ENCODE measurements at places on chromosomes 2 and 18.

- DNase-seq: no peak
Observed at GRCh38 chr2:86518481-86518880, 44.8 kb downstream of the CHMP3 start.

DNA sequence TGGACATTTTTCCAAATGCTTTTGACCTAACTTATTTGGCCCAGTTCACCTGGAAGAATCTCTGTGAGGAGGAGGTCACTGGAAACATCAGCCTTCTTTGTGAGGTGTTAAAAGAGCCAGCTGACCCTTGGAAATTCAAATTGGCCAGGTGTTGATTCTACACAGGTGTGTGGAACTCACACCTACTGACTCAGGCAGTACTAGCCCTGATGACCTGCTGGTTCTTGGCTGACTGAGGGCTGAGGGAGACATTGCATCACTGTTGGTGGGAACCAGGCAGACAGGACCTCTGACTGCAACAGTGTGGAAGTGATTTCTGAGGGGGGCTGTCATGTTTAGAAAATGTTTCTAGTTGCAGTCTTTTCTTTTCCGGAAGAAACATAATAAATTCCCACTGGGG, 242.2 kb upstream of the LRRTM1 start:
- DNase-seq: no peak

DNA sequence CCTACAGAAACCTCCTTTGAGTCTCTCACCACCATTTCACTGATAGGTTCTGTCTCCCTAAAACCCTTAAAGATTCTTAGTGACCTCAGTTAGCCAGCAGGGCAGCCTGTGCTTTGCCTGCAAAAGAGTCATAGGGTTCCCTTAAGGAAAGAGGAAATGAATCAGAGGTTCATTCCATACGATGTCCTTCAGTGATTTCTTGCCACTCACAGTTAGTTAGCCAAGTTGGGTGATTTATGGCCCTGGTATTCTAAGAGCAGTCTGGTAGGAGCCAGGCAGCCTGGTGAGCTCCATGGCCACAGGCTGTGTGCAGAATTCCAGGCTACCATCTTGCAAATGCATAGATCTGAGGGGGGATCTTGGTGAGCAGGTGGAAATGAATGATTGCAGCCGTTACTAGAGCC, 18.7 kb upstream of the CCBE1 start:
- DNase-seq: peak; percentile 8

DNA sequence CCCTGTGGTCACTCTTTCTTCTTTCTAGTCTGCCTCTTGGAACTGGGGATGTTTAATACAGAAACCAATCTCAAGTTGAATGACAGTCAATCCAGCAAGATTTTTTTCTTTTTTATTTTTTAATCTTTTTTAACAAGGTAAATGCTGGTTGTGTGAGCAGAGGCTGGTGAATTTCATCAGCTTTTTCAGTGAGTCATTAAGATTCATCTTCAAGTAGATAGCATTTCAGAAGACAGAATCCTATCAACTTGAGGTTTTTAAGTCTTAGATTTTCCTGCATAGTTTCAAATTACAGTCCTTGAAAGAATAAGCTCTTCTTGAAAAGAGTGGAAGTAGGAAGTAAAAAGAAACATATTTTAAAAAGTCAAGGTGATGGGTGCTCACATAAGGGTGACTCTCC, 12.4 kb downstream of the SLC8A1 start:
- no peak for DNase-seq

DNA sequence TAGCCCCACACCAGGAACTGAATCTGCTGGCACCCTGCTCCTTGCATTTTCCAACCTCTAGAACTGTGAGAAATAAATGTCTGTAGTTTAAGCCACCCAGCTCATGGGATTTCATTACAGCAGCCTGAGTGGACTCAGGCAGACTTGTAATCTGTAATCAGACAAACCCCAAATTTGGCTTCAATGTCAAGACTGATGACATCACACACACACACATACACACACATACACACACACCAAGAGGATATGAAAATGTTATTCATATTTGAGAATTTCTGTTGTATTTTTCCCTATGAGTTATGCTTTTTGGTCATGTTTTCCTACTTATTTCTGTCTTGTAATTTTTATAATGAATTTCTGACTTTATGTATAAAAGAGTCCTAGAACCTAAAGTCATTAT, 83.8 kb upstream of the GLI2 start:
- DNase-seq: no peak

DNA sequence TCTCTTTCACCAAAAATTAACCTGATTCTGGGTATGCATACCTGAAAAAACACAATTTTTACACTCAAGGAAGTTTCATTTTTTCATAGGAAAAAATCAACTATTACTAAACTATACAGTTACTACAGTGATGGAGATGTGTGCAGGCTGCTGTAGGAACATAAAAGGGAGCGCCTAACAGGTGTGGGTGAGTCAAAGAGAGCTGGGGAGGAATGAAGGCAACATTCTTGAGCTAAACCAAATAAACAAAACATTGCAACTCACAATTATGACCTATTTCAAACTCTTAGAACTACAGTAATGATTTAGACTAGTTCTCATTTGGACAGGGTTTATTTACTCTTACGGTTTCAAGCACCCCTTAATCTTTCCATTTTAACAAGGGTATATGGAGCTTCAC, 13.4 kb upstream of the CLASP1 start:
- no peak for DNase-seq

DNA sequence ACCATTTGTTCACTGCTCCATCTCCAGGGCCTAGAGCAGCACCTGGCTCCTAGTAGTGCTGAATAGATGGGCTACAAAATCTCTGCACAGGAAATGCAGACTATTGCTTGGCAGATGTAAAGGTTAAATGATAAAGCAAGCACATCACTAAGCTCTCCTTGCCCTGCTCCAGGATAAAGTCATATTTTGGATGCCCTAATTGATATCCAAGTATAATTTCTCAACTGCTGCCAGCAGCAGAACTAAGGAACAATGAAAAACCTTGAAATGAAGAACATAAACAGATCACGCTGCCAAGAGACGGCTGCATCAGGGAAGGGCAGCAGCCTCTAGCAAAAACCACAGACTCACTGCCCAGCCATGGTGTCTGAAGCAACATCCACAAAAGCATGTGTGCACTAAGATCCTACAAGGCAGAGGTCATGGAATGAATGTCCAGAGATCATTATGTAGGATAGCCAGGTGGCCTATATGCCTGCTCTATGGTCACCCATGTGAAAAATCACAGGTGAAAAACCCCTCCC, 134.7 kb downstream of the TMEM163 start:
- no peak for DNase-seq

GRCh38 chr2:62305421-62306176, 109.7 kb downstream of the B3GNT2 start:
- DNase-seq: no peak

GRCh38 chr2:39608686-39609441, 56.9 kb upstream of the TMEM178A start:
- no peak for DNase-seq

DNA sequence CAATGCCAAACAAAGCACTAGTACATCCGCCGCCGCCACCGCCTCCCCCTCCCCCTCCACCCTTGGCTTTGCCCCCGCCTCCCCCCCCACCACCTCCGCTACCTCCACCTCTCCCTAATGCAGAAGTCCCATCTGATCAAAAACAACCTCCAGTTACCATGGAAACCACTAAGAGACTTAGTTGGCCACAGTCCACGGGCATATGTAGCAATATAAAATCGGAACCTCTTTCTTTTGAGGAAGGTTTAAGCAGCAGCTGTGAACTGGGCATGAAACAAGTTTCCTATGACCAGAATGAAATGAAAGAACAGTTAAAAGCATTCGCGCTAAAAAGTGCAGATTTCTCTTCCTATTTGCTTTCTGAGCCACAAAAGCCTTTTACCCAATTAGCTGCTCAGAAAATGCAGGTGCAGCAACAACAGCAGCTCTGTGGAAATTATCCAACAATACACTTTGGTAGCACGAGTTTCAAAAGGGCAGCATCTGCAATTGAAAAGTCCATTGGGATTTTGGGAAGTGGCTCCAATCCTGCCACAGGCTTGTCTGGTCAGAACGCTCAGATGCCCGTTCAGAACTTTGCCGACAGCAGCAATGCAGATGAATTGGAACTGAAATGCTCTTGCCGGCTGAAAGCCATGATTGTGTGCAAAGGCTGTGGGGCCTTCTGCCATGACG, 168.0 kb downstream of the ASXL3 start:
- no peak for DNase-seq

- DNase-seq: no peak
Observed at GRCh38 chr2:138030459-138030858, 66.2 kb downstream of the HNMT start.

DNA sequence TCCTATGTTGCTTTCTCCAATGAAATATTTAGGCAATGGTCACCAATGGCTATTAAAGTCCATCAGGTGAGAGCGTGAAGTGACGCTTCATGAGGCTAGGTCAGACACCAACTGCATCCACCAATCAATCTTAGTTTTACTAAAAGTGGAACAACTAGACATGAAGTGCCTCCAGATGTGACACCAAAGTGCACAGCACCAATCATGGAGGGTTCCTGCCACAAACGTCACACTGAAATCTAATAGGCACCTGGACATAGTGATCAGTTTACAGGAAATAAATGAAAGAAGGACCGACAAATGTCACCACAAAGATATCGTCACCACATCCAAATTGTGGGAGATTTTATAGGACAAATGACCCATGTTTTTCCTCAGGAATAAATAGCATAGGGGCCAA, 70.5 kb downstream of the PSMG2 start:
- no peak for DNase-seq

GRCh38 chr2:7115906-7116305, 198.7 kb downstream of the RNF144A start:
- no peak for DNase-seq

DNA sequence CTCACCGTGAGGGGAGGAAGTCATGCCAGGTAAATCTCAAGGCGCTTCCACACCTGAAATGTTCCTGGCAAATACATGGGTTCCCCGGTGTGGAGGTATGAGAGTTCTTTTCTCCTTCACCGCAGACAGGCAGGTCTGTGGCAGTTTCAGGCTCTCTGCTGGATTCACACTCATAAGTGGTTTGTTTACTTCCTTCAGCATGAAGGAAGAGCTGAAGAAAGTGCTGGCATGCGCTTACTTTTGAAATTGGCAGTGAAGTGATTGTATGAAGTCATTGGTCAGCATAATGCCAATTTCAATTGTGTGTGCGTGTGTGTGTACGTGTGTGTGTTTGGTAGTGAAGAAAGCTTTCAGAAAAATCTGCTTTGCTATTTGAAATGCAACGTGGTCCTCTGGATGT, 43.4 kb downstream of the RNF144A start:
- DNase-seq: no peak

- no peak for DNase-seq
Observed at GRCh38 chr2:49780949-49781348, 626.6 kb upstream of the FSHR start.

- no peak for DNase-seq
Observed at GRCh38 chr2:38504169-38504568, 98.6 kb downstream of the HNRNPLL start.

DNA sequence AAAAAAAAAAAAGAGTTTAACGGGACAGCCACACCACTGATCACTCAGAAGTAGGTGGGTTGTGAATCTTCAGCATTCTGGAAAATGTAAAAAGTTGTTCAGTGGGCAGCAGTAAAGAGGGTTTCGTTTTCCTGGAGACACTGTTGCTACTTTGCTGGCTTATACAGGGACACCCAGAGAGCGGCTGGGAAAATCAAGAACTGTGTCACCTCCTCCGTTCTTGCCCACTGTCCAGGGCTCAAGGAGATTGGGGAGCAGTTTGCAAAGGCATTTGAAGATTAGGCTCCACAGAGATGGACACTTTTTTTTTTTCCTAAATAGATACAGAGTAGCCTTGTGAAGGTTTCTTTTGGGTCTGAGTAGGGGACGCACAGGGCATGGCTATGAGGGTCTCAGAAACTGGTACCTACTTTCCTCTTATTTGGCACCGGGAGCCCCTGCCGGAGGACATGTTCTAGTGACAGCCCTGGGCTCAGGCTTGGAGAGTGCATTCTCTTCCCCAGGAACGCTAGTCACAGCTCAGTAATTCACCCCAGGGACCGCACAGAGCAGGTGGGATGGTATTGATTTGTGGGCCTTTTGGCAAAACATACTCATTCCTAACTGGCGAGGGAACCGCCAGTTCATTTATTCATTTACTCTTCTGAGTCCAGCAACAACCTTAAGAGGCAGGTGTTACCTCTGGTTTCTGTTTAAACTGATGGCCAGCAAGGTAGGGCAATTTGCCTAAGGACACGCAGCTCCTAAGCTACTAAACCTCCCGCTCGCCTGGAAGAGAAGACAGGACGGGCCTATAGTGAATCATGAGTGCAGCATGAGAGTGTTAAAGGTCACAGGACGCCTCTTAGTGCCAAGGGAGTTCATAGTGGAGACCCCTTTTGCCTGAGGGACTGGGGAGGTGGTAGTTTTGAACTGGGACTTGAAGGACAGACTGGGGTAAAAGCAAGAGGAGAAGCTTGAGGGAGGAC, 53.1 kb downstream of the HPCAL1 start:
- DNase-seq: no peak

DNA sequence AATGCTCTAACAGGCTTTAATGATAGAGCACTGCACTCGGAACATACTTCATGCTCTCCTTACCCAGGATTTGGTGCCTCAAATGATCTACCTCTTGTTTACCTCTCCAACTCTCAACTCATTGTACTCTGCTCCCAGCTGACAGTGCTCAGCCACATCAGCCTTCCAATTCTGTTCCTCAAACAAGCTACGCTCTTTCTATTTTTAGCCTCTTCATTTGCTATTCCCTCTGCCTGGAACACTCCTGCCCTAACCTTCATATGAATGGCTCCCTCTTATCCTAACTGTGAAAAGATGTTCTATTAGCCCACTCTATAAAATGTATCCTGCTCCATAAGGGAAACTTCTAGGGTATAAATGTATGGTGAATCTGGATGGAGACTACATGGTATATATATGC, 42.5 kb downstream of the PIGN start:
- DNase-seq: no peak

- DNase-seq: no peak
Observed at GRCh38 chr2:11457935-11458334, 8.0 kb downstream of the E2F6 start.

- no peak for DNase-seq
Observed at GRCh38 chr2:214232271-214232670, 178.6 kb upstream of the VWC2L start.

Data from HCT116 (cell line).